ENCODE measurements at places on chromosomes 2 and 18. TPM values are rescaled to one million over a fixed set of nuclear protein-coding genes. Genes with fewer than 3 reads are reported as not detected.

The GEN1 gene
- 5.0 TPM for total RNA-seq

The POTEF gene
- not detected for total RNA-seq

The DIPK1C gene
- 1.1 TPM for total RNA-seq

The BUB1 gene
- total RNA-seq = 0.81 TPM

The GRB14 gene
- total RNA-seq = 12.5 TPM

The RIT2 gene
- total RNA-seq = not detected

The CDH2 gene
- total RNA-seq = 6.6 TPM

The CDC42EP3 gene
- total RNA-seq = 45.7 TPM

DNA sequence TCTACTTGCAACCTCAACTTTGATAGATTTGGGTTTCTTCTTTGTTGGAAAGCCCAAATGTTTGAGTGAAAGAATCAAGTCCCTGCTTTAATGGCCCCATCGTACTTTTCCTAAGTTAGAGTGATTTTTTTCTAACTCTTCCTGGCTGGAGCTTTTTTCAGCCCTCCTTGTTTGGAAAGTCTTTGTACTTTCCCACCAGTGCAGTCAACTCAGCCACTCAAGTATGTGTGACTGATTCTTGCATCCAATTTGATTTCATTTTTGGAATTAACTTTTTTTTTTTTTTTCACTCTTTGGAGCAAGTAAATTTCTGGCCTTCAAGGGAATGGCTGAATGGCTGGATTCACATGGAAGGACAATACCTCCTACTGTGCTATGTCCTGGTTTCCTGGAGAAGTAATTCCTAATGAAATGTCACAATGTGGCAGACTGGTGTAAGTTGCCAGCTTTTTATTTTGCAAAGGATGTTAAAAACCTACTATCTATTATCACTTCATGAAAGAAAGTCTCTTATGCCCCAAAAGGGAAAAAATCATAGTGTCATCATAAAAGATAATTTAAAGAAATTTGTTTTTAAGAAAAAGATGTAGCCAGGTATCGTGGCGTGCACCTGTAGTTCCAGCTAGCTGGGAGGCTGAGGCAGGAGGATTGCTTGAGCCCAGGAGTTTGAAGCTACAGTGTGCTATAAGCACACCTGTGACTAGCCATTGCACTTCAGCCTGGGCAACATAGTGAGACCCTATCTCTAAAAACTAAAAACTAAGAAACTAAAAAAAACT is 76.0 kb upstream of the ZFP36L2 start:
- H3K27ac ChIP-seq = peak overlapping the region; percentile 55
- H3K4me3 ChIP-seq = no peak overlapping the region
- H3K36me3 ChIP-seq = no peaks in the 10 kb centered on the region

DNA sequence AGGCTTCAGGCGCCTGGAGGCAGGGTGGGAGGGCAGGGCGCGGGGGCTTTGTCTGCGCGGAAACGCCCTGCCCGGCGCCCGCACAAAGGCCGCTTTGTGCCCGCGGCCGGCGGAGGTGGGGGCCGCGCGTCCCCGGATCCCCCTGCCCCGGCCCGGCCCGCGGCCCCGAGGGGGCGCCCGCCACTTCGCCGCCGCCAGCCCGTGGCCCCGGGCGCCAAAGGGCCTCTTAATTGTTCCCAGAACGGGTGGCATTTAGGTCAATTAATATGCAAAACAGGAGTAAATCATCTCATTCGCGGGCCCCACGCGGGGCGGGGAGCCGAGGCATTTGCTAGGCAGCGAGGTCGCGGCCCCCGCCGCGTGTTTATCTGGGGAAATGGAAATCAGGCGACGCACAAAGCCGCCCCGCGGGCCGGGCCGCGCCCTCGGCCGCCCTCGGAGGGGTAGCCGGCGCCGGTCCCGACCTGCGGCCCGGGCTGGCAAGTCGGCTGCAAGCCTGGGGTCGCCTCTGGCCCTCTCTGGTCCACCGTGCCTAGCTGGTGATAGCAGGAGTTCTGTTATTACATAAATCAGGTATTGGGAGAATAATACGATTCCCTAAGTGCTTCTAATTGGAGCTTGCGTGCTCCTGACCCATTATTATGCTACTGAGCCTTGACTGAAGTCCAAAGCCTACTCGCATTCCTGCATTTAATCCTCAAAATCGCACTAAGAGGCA is 148.2 kb upstream of the GLI2 start:
- DNase-seq = no peak
- peaks cover 17% of the 10 kb centered on the region for H3K27me3 ChIP-seq
- H3K4me3 ChIP-seq = no peak overlapping the region
- peaks cover 10% of the 10 kb centered on the region for H3K4me1 ChIP-seq
- no peak overlapping the region for H3K27ac ChIP-seq

- no peaks in the 10 kb centered on the region for H3K27me3 ChIP-seq
- DNase-seq = no peak
- H3K36me3 ChIP-seq = no peaks in the 10 kb centered on the region
- H3K27ac ChIP-seq = no peak overlapping the region
- no peaks in the 10 kb centered on the region for H3K4me1 ChIP-seq
- no peak overlapping the region for H3K4me3 ChIP-seq
These were observed 336.9 kb upstream of the PIK3C3 start for GRCh38 chr18:41618147-41618546.

GRCh38 chr2:8568543-8569302 is 113.1 kb upstream of the ID2 start:
- H3K27ac ChIP-seq = no peak overlapping the region
- peak; percentile 39 for DNase-seq
- H3K36me3 ChIP-seq = no peaks in the 10 kb centered on the region
- no peaks in the 10 kb centered on the region for H3K27me3 ChIP-seq
- no peak overlapping the region for H3K4me3 ChIP-seq
- H3K4me1 ChIP-seq = no peaks in the 10 kb centered on the region

DNA sequence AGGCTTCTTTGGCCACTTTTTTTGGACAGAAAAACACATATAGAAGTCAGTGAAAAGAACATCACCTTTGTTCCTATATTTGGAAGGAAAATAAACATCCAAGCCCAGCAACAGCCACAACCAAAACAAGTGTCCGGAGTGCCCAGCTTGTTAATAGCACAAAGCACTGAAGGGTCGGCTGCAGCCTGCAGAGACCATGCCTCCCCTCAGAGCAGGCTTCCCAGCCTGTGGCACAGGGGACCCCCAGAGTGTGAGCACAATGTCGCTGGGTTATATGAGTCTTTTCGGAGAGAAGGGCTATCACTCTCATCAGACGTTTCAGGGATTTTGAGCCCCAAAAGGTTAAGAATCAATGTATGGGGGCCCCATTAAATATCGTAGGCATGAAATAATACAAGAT is 6.2 kb upstream of the CIDEA start:
- H3K4me1 ChIP-seq = no peaks in the 10 kb centered on the region
- no peak overlapping the region for H3K27ac ChIP-seq
- H3K4me3 ChIP-seq = no peak overlapping the region

DNA sequence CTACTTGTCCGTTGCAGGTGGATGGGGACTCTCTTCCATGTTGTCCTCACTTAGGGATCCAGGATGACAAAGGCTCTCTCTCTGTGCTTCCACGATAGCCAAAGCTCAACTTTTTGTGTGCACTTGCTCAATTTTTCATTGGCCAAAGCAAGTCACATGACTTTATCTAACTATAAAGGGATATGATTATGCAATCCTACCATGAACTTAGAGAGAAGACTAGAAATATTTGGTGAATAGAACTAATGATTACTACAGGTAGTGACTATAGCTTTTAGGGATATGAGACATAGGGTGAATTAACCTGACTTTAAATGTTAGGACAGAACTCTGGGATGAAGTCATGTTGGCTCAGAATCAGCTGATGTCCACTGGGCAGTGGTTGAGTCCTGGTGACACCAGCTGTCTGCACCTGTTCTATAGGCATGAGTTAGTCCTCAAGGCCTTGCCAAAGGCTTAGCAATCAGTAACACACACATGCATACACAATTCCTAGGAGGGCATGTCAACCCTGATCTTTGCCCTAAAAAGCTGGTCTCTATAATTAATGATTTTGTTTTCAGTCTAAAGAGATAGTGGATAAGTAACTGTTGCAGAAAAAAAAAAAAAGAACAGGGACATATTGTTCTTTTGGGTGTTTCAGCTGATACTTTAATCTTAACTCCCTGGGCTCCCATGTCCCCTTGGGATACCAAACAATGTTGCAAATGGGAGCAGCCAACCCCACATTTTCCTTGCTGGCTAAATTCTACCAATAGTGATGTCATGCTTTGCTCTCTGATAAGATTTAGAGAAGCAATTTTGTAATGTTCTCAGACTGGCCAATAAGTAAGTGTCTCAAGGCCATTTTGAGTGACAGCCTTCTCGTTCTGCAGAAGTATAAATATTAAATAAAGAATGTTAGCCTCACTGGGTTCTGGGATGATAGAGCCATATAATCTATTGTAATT is 12.5 kb upstream of the HK2 start:
- no peak overlapping the region for H3K4me3 ChIP-seq
- no peak overlapping the region for H3K27ac ChIP-seq
- no peak for DNase-seq
- no peaks in the 10 kb centered on the region for H3K36me3 ChIP-seq

- no peaks in the 10 kb centered on the region for H3K36me3 ChIP-seq
- H3K27ac ChIP-seq = no peak overlapping the region
- H3K4me3 ChIP-seq = no peak overlapping the region
- H3K27me3 ChIP-seq = no peaks in the 10 kb centered on the region
- no peaks in the 10 kb centered on the region for H3K4me1 ChIP-seq
These were observed 1367.2 kb upstream of the SLC39A10 start for GRCh38 chr2:194289712-194290346.

- no peak overlapping the region for H3K27ac ChIP-seq
- peaks cover 39% of the 10 kb centered on the region for H3K27me3 ChIP-seq
- H3K4me1 ChIP-seq = peaks cover 15% of the 10 kb centered on the region
- DNase-seq = no peak
These were observed 7.1 kb upstream of the WNT10A start for GRCh38 chr2:218873359-218874194.

DNA sequence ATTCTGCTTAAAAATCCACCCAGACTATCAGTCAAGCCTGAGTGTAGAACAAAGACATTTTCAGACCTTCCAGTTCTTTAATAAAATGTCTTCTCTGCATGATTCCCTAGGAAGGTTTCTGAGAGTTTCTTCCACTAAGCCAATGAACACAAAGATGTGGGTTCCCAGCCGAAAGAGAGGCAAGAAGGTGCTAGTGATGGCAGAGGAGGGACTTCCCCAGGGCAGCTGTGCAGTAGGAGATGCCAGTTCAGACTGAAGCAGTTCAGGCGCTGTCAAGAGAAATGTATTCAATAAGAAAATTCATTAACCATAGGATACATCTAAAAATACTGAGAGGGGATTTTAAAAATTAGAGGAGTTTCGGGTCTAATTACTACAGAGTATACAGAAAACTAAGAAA is 83.3 kb downstream of the RND3 start:
- no peaks in the 10 kb centered on the region for H3K27me3 ChIP-seq
- no peak for DNase-seq
- H3K27ac ChIP-seq = no peak overlapping the region
- H3K4me3 ChIP-seq = no peak overlapping the region

- no peak overlapping the region for H3K27ac ChIP-seq
- no peak for DNase-seq
- no peak overlapping the region for H3K4me3 ChIP-seq
These were observed 925.5 kb downstream of the SLC4A3 start for GRCh38 chr2:220552790-220553535.

DNA sequence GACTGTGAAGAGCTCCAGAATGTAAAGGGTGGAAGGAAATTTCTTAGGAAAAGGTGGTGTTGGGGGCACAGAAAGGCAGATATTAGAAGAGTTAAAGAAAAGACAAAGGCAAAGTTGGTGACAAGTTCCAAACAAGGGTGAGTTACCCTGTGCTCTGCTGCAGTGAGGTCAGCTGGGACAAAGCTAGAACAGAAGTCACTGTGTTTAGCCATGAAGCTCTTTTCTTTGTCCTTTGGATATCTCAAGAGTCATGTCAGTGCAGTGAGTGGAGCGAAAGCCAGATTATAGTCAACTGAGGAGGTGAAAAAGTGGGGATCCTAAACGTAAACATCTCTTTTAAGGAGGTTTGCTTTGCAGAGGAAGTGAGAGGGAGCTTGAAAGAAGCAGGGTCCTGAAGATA is 187.8 kb upstream of the ALPP start:
- no peak overlapping the region for H3K27ac ChIP-seq
- DNase-seq = no peak
- no peaks in the 10 kb centered on the region for H3K27me3 ChIP-seq
- no peaks in the 10 kb centered on the region for H3K4me1 ChIP-seq

GRCh38 chr2:100742277-100743254 is 77.4 kb upstream of the NPAS2 start:
- peak overlapping the region; percentile 47 for H3K27ac ChIP-seq
- DNase-seq = peak; percentile 72
- H3K4me3 ChIP-seq = no peak overlapping the region

GRCh38 chr2:20356042-20356441 is 5.4 kb upstream of the PUM2 start:
- H3K27me3 ChIP-seq = no peaks in the 10 kb centered on the region
- DNase-seq = no peak
- no peaks in the 10 kb centered on the region for H3K36me3 ChIP-seq
- no peak overlapping the region for H3K4me3 ChIP-seq
- no peak overlapping the region for H3K27ac ChIP-seq
- peaks cover 18% of the 10 kb centered on the region for H3K4me1 ChIP-seq

DNA sequence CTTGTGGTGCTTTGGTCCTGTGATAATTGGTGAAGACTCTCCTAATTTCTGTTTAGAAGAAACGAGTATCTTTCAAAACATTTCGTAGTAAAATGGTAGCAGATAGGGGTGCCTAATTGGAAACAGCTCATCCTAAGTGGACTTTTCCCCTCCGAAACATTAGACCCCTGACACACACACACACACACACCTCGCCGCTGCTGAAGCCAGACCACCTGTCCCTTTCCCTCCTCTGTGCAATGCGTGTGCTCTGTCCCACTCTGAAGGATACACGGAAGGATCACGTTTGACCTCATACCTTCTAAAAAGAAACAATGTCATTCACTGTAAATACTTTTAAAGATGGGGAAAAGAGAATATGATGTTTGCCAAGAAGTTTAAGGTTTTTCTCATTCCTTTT is 36.2 kb upstream of the TMEM87B start:
- H3K27ac ChIP-seq = no peak overlapping the region
- no peaks in the 10 kb centered on the region for H3K4me1 ChIP-seq
- no peaks in the 10 kb centered on the region for H3K27me3 ChIP-seq
- no peaks in the 10 kb centered on the region for H3K36me3 ChIP-seq

GRCh38 chr2:63669596-63669995 is 80.8 kb downstream of the MDH1 start:
- H3K36me3 ChIP-seq = no peaks in the 10 kb centered on the region
- peaks cover 11% of the 10 kb centered on the region for H3K4me1 ChIP-seq
- no peak overlapping the region for H3K27ac ChIP-seq
- H3K27me3 ChIP-seq = no peaks in the 10 kb centered on the region
- no peak overlapping the region for H3K4me3 ChIP-seq

Measured in sigmoid colon (tissue), 7 donors.